NCI-H1436 (cell line): ENCODE measurements at places on chromosomes 6 and 20.

DNA sequence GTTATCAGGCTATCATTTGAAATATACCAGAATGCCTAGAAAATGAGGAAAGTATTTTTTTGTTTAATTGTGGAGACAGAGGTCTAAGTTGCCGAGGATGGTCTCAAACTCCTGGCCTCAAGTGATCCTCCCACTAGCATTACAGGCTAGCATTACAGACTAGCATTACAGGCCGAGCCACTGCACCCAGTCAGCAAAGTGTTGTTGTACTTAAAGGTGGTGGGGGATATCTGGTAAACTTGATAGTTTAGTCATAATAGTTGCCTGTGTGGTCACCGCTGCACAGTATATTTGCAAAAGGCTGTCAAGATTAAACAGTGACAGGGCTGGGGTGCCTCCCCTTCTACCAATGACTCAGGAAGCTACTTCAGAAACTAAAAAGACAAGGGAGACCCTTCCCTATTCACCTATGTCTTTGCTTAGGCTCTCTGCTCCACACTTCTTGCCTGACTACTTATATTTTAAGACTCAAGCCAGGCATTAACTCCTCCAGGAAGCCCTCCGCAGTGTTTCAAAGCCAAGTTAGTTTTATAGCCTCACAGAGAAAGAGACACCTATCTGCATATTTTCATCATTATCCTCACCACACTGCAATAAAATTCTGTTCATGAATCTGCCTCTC is 3.1 kb upstream of the AKIRIN2 start:
- no peak for DNase-seq

DNA sequence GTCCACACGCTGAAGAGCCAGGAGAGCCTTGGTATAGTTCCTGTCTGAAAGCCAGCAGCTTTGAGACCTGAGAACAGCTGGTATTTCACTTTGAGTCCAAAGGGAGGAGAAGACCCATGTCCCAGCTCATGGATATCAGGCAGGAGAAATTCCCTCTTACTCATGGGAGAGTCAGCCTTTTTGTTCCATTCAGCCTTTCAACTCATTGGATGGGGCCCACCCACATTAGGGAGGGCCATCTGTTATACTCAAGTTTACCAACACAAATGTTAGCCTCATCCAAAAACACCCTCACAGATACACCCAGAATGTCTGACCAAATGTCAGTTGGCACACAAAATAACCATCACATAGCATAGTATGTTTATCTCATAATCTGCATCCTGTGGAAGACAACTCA is 80.1 kb downstream of the GMDS start:
- no peak for DNase-seq

DNA sequence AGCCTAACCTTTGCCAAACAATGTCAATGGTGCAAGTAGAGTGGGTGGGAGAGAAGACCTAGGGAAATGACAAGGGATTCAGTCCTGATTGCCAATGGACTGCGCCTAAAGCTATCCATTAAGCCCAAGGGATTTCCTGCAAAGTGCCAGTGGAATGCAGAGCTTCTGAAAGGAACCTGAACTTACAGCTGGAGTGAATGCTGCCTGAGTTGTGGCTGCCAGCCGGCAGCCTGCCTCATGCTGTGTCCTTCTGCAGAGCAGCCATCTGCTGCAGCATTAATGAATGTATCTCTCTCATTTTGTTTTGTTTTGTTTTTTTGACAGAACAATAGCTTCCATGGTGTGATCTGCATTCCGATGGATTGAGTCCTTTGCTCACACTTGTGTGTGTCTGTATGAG is 44.7 kb downstream of the SLC35F1 start:
- DNase-seq, result no peak

- DNase-seq, result no peak
Observed at GRCh38 chr6:115898246-115898645, 162.4 kb downstream of the FRK start.

GRCh38 chr6:133958791-133959190 is 5.8 kb downstream of the TBPL1 start:
- DNase-seq, result no peak

GRCh38 chr20:36369739-36370138 is 63.6 kb downstream of the DLGAP4 start:
- no peak for DNase-seq

DNA sequence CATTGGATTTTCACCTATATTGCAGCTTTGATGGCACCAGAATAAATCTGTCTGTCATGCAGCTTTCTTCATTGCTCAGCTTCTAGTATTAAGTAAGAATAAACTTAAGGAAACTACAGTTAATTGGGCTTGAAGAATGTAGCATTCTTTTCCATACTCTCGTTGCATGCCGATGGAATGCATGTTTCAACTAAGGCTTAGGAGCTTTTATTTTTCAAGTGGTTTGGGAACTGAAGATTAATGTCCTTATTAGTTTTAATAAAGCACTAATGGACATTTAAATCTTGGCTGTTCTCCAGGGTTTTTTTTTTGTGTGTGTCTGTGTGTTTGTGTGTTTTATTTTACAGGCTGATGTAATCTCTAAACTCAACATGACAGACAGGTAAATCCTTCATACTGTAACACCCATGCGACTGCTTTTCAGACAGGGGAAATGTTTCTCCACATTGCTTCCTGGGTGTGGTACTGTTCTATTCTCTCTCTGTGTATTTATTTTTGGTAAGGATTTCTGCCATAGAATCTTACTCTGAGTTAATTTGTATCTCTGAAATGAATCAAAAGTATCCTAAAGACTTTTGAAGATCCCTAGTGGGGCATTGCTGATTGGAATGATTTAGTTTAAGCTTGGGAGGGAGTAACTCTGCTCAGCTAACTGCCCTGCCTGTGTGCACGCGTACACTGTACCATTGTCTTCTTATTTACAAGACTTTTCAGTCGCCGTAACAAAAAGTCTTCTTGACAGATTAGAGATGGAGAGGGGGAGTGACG is 38.0 kb downstream of the SLC9A8 start:
- no peak for DNase-seq

GRCh38 chr20:54112221-54112884 is 42.0 kb upstream of the BCAS1 start:
- no peak for DNase-seq

- no peak for DNase-seq
Observed at GRCh38 chr6:16468991-16469615, 230.7 kb downstream of the GMPR start.
